DND-41 (cell line): ENCODE measurements at places on chromosomes 3 and 15.
A peak's percentile ranks its signal among the peaks of the same experiment; 100 is the strongest.

DNA sequence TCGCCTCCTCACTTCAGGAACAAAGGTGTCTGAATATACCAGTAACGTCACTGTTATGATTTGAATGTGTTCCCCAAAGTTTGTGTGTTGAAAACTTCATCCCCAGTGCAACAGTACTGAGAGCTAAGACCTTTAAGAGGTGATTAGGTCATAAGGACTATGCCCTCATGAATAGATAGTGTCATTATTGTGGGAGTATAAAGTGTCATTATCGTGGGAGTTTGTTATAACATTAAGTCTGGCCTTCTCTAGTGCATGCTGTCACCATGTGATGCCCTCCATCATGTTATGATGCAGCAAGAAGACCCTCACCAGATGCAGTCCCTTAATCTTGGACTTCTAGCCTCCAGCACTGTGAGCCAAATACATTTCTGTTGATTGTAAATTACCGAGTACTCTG is 53.7 kb upstream of the TLE3 start:
- no peak for DNase-seq

GRCh38 chr3:126017362-126017761 is 48.4 kb downstream of the ROPN1B start:
- no peak for DNase-seq

DNA sequence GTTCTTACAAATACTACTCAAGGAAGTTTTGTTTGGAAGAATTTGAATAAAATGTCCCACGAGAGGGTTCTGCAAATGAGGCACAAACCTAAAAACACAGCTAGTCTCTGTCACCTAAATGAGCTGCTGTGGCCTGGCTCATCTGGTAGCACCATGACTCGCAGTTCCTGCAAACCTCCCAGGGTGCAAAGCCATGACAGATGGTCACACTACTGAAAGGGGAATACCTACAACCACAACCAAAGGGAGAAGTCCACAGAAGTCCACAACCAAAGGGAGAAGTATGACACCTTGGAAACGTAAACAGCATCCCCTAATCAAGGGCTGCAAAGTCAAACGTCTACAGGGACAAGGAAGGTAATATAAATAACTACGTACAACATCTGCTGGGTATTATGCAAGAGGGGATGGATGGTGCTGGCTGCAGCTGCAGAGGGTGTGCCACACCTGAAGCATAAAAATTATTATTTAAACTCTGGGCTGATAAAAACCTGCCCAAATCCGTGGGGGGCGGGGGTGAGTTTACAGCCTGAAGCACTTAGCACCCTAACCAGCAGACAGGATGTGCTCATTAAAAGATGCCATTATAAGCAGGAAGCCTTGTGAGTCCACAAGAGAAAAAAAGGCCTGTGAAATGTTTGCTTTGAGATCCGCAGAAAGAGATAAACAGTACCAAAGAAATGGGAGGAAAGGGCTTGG is 184.0 kb downstream of the MAGI1 start:
- DNase-seq: no peak

- no peak for DNase-seq
Measured at GRCh38 chr3:45112939-45113338, 33.2 kb downstream of the CDCP1 start.

DNA sequence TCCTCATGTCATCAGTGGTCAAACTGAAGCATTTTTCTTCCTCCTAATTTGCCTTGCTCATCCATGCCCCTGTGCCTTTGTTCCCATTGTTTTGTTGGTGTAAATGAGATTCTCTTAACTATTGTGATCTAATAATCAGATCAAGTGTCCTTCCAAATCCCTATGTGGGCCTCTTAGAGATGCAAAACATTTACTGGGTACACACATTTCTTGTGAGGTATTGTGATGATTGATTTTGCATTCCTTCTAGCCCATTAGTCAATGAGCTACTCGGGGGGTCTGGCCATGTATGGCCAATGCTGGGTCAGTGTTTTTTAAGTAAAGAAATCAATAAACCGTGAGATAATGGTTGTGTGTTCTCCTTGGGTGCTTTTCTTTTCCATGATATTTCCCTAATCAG is 580.4 kb downstream of the VGLL3 start:
- DNase-seq: no peak

DNA sequence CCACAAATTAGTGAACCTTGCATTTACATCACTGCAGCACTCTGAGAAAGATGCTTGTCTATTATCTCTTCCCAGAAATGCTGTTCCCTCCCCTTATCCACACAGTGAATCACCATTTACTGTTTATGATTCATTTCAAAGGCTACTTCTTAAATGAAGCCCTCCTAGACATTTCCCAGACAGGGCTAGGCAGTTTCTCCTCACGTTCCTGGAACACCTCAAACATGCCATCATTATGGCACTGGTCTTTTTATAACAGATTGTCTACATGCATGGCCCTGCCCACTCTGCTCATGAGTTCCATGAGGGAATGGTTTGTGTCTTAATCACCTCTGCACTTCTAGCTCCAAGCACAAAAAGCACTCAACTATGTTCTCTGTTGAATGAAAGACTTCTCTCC is 32.2 kb upstream of the TM2D3 start:
- DNase-seq: no peak

DNA sequence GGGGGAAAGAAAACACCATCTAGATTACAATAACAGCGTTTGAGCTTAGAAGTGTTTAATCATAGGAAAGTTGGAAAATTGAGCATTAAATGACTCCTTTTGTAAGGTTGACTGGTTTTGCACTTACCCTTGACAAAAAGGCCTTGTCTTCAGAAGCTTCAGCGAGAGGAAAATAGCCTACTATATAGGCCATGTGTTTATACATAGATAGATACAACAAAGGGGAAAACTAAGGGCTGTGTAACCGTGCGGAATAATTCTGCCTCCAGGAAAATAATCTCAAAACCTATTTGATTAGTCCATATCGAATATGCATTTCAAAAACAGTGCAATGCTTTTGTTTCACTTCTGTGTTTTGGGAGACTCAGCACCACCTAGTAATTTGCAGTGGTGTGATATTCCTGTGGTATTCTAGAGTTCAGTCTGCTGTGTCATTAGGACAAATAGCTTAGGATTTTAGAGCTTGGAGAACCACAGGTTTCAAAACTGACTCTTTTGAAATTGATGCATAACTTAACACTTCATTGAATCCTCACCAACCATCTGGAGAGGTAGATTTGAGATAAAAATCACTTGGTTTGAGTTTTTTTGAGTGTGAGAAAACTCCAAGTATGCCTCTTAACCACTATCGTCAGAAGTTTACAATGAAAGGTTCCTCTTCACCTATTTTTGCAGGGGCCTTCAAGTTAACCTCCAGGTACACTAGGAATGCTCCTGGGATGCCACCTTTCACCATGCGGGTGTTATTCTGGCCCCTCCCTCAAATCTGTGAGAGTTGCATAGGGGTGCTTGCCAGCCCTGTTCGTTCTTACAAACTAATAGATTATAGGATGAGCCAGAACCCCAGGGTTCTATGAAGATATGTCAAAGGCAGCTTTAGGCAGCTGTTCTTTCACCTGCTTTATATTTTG is 1.9 kb downstream of the ARHGAP31 start:
- DNase-seq: no peak

- DNase-seq: no peak
Measured at GRCh38 chr3:63975723-63976122, 47.6 kb downstream of the PSMD6 start.

DNA sequence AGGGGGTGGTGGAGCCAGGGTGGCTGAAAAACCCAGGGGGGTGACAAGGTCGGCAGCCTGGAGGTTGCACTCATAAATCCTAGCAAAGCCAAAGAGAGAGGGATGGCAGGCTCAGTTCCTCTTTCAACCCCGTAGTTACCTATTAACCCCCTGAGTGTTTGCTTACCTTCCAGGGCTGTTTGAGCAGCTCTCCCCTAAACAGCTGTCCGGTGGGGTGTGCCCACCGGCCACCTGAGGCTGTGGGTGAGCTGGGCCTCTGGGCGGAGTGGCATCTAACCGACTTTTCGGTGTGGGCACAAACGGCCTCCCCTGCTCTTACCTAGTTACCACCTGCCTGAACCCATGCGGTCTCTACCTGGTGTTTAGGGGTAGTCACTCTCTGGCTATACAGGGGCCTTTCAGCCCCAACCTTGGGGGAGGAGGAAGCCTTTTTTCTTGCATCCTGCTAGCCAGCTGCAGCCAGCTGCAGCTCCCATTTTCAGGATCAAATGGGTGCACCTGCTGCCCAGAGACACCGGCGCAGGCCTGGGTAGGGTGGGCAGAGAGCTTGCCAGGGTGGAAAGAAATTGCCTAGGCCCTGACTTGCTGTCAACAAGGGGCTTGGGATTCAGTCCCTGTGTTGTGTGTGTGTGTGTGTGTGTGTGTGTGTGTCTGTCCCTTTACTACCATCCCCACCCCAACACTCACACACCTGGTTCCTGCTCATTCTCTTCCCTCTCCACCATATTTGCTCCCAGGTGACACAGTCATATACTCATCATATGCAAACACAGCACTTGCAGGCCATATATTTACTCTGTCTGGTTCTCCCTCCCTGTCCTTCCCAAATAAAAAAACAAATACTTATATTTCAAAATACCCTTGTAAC is 3.7 kb downstream of the DLL4 start:
- no peak for DNase-seq

- DNase-seq: no peak
Measured at GRCh38 chr15:79009379-79009778, 64.5 kb upstream of the CTSH start.

GRCh38 chr15:48800811-48801455 is 9.9 kb downstream of the CEP152 start:
- DNase-seq: no peak

DNA sequence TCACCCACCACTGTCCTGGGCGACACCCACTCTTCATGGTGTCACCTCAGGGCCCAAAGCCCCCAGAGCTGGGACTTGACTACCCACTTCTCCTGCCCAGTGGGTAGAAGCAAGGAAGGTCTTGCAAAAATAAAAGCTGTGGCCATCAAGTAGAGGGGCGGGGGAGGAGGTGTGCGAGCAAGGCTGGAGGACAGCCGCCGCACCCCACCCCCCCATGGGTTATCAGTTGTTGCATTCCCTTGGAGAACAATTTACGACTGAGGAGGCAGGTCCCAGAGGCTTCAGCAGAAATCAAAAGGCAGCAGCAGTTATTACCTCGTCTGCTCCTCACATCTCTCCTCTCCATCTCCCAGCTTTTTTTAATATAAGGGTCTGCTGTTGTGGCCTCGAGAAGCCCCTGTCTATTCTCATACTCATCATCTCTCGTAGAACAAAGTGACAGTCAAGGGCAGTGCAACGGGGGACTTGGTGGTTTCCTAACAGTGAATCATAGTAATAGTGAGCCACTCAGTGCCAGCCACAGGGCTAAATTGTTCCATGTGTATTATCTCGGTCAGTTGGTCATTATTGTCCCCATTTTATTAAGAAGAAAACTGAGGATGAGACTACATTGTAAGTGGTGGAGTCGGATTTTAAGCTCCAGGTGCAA is 116.4 kb downstream of the PDCD6IP start:
- DNase-seq: no peak

DNA sequence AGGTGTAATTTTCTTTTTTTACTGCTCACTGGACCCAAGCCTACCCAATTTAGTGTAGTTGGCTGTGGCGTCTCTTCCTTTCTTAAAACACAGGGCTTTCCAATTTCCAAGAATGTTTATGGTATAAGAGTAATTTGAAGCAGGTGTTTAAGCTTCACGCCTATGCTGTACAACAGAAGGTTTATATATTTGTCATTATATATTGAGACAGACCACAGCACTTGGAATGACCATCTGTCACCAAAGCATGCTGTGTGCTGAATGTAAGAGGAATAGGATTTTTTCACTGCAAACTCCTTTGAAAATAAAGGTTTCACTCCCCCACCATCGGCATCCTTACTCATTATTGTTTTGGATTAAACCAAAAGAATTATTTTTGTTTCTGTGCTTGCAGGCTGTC is 325.7 kb downstream of the OTOL1 start:
- no peak for DNase-seq

- DNase-seq: peak; percentile 83
Measured at GRCh38 chr15:84600331-84600686, 500 bp upstream of the ZSCAN2 start.

- DNase-seq: no peak
Measured at GRCh38 chr3:25548836-25549235, 115.9 kb downstream of the TOP2B start.

GRCh38 chr3:167649746-167650145 is 4.0 kb downstream of the WDR49 start:
- no peak for DNase-seq

DNA sequence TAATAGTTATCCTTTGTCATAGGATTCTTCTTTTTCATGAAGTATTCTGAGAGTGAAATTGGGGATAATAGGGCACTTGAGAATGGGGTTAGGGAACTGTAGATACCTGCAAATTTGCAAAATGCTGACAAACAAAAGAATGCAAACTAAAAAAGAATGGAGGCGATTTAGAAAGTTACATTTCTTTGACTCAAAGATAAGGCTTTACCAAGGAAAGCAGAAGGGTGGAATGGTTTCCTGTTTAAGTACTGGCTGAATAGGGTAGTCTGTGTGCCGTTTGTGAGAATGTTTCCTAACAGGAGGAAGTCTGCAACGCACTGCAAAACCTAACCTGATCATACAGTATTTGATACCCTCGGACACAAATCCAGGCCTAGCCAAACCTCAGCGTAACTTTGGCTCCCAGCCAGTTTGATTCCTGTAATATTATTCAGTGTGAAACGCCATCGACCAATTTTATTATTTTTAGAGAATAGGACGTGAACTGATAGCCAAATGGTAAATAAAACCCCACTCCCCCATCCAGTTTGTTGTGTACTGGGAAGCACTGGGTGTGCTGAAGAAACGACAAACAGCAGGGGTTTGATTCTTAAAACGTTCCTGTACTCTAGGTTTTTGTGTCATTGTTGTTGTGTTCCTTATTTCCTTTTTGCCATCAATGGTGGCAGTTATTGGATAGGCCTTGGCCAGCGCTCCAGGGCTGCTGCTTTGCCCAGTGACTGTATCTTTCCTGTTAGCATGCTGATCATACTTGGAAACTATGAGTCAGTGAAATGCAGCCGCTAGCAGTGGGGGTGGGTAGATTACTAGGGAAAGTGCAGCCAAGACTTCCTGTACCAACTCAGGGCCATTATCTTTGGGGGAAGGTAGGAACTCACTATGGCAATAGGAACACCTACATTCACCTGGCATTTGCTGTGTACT is 148.0 kb upstream of the TBL1XR1 start:
- peak; percentile 87 for DNase-seq

GRCh38 chr3:184556582-184557347 is 4.8 kb upstream of the EPHB3 start:
- no peak for DNase-seq

DNA sequence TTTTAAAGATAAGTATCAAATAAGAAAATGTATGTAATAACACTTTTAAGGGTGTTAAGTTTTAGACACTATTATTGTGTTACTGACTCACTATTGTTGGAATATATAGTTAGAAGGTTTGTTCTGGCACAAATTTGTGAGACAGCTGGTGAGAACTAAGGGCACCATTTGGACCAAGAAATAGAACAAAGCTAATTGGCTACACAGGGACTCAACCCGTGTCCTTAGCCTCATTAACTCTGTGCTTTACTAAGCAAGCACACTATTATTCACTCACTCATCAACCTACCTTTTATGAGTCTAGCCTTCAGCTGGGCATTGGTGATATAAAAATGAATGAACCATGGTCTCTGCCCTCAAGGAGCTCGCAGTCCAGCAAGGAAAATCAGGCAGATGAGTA is 4.1 kb upstream of the UNC13C start:
- no peak for DNase-seq

GRCh38 chr3:112572701-112573100 is 10.9 kb downstream of the SLC35A5 start:
- no peak for DNase-seq

- no peak for DNase-seq
Measured at GRCh38 chr15:97984157-97984556, 23.7 kb downstream of the ARRDC4 start.

- no peak for DNase-seq
Measured at GRCh38 chr3:55406696-55407425, 80.2 kb downstream of the WNT5A start.
